NCI-H2107 (cell line): ENCODE measurements at places on chromosomes 16 and 17.

DNA sequence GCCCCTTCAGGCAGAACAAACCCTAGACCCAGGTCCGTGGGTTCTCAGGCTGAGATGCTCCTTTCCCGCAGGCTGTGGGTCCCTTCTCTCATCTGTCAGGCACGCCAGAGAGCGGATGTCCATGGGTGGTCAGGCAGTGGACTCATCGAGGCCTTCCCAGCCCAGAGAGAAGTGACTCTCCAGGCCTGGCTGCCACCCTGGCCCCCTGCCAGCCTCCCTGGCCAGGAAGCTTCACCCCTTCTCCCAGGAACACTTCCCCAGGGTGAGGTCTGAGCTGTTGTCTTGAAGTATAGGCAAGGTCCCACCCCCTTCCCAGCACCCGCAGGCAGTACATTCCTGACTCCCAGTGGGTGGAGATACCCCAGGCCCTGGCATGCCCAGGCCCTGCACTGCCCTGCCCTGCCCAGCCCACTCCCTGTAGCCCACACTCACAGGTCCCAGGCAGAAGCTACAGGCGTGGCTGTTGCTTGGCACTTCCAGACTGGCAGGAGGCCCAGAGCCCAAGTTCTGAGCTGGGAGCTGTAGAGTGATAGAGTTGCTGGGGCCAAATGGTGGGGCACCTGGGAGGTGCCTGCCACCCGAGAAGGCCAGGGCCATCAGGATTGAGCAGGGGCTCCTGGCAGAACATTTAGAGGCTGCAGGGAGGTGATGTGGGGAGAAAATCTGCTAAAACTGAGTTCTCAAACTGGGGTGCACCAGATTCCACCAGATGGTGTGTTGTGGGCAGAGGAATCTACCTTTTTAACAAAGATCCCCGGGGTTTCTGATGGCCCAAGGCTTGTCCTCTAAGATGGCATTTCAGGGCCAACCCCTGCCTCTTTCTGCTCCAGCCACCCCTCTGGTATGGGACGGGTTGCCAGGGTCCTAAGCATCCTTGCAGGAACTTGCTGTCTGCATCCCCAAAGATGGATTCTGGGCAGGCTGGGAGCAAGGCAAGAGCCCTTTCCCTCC lies 6.7 kb downstream of the ITGA3 start:
- DNase-seq = no peak

DNA sequence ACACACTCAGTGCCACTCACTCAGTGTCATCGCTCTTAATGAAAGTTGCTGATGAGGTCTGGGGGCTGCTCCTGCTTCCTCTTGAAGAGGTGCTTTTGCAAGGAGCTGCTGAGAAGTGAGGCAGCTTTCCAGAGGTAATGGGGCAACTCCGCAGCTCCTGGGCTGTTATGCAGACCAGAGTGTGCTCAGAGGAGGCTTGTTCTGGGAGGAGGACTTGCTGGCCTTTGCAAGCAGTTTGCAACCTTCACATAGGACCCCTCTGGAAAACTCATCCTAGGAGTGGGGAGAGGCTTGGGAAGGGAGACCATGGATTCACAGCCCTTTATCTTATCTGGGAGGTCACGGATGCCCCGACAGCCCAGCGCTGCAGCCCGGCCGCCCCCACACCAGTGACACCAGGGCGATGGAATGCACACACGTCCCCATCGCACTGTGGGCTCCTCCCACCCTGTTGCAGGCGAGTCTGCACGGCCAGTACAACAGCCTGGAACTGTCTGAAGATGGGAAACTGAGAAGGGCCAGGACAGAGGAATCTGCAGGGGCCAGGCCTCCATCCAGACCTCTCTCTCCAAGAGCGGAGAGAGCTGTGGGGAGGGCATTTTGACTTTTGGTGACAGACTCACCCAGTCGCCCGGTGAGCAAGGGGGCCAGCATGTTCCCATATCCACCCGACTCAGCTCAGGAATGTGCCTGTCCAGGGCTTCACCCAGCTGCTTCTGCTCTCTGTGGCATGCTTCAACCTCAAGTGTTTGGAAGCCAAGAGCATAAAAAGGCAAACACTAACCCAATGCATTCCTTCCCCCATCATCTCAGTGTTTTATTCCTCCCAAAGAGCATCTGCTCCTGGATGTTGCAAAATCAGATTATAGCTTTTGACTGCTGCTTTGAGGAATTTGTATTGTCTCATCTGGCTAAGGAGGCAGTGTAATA lies 78.6 kb upstream of the ZNF469 start:
- DNase-seq = no peak

- DNase-seq = no peak
Measured at GRCh38 chr16:74605332-74605731, 1.6 kb downstream of the GLG1 start.

DNA sequence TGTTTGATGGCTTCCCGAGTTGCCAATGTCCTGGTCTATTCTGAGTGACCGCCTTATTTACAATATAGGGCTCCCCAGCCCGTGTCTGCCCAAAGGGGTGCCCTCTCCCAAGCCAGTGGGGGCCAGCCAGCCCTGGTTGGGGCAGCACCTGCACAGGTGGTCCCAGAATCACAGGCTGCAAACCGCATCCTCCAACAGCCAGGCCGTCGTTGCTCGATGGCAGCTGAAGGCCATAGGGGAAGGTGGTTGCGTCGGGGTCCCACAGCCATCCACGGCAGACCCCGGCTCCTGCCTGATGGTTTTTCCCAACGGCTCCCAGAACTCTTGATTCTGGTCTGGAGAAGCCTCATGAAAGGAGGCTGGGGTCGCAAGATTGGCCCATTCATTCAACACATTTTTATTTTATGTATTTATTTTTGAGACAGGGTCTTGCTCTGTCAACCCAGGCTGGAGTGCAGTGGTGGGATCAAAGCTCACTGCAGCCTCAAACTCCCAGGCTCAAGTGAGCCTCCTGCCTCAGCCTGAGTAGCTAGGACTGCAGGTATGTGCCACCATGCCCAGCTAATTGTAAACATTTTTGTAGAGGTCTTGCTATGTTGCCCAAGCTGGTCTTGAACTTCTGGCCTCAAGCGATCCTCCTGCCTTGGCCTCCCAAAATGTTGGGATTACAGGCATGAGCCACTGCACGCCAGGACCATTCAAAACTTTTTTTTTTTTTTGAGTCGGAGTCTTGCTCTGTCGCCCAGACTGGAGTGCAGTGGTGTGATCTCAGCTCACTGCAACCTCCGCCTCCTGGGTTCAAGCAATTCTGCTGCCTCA lies 79.0 kb upstream of the TOB1 start:
- no peak for DNase-seq

DNA sequence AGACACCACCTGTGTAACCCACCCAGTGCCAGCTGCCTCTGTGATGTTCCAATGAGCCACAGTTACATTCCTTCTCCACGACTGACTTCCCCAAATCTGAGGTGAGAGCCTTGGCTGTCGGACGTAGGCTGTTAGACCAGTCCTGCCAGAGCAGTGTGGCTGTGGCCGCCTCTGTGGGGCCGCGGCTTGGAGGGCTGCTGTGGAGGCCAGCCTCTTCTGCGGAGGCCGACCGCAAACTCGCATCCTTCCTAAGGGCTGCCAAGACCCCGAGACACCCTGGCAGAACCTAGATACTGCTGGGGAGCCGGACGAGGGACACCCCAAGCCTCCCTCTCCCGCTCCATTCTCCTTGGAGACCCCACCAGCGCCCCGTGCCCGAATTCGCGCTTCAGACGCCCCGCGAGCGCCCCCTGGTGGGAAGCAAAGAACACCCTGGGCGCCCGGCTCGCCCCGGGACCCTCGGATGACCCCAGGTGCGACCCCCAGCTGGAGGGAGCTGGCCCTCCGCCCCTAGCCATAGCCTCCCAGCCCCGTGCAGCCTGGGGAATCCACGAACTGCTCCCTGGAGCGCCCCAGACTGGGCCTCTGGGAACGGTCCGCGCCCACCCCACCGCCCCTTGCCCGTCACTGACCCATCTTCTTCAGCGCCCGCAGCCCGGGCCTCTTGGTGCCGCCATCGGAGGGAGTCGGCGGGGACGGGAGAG lies 547 bp downstream of the PLCD3 start:
- DNase-seq = no peak

- DNase-seq = no peak
Measured at GRCh38 chr17:77379832-77380231, 239.1 kb downstream of the SEC14L1 start.

- no peak for DNase-seq
Measured at GRCh38 chr16:78244131-78244895, 144.9 kb downstream of the WWOX start.

- no peak for DNase-seq
Measured at GRCh38 chr17:1861391-1862010, 31.7 kb downstream of the RPA1 start.

- no peak for DNase-seq
Measured at GRCh38 chr16:82699260-82699659, 72.5 kb downstream of the CDH13 start.

DNA sequence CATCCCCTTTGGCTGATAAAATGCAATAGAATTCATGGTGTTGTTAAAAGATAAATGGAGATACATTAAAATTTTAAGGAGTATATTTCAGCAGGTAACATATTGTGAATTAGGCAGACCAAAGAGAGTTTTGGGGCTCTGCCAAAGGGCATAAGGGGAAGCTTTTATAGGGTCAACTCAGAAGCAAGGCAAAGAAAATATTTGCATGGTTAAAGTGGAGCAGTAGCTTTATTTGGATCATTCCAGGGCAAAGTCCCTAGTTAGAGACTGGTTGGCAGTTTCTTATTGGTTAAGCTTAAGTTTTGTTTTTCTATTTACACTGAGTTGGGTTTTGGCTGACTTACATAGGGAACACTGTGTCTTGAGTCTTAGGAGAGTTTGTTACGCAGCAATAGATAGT lies 75.1 kb upstream of the CA10 start:
- DNase-seq = no peak

- no peak for DNase-seq
Measured at GRCh38 chr16:57007530-57007929, 18.2 kb downstream of the NLRC5 start.

DNA sequence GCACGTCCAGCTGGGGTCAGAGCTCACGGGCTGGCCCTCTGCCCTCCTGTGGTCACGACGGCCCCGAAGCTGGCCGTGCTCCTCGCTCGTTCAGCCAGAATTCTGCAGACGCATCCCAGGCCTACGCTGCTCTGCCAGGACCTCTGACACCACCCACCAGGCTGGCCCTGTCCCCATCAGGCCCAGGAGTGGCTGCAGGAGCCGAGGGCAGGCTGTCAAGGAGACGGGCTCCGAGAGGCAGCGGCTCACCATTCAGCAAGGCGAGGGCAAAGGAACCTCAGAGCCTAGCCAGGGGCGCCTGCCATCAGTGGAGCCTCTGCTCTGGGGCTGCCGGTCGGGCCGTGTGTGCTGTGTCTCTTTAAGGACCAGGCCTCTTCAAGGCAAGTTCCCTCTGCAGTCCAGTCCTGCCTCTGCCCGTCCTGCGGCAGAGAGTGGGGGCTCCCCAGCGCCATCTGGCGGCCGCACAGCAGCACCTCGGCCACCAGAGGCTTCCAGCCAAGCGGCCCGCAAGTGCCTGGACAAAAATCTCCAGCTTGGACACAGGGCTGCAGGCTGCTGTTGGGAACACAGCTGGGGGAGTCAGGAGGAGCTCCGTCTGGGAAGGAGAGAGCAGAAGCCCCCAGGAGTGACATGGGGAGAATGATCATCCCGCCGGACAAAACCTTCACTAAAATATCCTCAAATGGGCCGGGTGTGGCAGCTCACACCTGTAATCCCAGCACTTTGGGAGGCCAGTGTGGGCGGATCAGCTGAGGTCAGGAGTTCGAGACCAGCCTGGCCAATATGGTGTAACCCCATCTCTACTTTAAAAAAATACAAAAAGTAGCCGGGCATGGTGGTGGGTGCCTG lies 7.4 kb upstream of the ABR start:
- DNase-seq = no peak

GRCh38 chr17:79789943-79790804 lies 6.7 kb downstream of the CBX8 start:
- DNase-seq = no peak

GRCh38 chr16:16021020-16021419 lies 71.6 kb downstream of the ABCC1 start:
- DNase-seq = no peak

DNA sequence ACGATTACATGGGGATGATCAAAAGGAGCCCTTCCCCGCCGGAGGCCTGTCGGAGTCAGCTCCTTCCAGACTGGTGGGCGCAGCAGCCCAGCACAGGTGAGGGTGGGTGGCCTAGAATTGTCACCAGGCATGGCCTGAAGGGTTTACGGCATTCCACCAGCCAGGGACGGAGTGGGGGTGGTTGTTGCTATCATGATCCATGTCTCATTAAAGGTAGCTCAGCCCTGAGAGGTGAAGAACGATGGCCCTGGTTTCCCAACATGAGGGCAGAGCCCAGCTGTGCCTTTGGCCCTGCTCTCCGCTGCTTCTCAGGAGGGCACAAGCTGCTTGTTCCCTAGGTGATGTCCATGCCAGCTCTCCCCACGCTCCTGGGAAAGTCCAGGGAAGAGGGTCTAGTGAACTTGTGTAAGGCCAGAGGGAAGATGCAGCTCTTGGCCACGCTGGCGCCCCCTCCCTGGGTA lies 14.2 kb downstream of the IRF8 start:
- no peak for DNase-seq

DNA sequence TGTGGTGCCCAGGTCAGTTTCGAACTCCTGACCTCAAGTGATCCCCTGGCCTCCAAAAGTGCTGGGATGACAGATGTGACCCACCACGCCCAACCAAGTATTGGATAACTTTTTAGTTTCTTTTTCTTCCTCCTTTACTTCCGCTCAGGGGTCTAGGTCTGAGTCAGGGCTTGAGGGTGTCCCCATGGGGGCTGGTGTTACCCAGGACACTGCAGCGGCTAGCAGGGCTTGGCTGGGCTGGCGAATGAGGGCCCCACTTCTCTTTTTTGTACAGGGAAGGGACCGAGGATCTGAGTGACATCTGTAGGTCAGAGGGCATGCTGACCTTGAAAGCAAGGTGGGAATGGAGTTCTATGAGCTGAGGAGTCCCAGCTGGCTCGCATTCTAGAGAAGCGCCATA lies 24.9 kb downstream of the RAB11FIP3 start:
- DNase-seq = no peak

GRCh38 chr17:55366020-55366481 lies 55.6 kb downstream of the MMD start:
- DNase-seq = no peak

DNA sequence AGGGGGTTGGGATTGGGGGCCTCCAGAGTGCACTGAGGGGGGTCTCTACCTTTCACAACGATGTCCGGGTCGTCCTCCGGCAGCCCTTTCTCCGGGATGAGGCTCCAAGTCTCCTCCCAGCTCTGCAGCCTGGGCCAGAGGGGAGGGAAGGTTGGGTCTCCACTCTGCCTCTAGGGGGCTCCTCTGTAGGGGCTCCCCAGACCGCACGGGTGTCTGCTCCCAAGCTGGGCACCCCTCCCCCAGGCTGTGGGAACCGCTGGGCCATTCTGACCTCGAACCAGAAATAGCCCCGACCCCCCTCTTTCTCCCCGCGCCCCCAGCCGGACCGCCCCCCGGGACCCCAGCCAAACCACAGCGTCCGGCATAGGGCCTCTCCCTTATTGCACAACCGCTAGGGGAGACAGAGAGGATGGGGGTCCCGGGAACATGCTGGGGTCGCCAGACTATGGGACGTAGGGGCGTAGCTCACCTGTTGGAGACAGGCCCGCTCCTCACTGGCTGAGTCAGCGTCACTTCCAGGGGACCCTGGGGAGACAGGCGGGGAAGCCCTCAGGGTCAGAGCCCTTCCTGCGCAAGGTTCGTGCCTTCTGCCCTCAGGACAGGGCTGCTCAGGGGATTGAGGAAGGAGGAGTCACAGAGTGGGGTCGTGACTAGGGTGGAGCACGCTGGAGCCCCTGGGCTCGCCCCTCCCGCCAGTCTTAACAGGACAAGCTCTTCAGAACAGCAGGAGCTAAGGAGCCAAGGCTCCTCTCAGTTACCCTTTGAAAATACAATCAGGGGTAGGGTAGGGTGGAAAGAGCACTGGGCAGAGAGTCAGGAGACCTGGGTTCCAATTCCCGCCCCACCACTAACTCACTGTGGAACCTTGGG lies 2.7 kb downstream of the PLEKHH3 start:
- no peak for DNase-seq
